ENCODE measurements at places on chromosomes 5 and 9.

- no peak for DNase-seq
These were observed 5.3 kb downstream of the SSNA1 start for GRCh38 chr9:137193771-137194170.

- no peak for DNase-seq
These were observed 71.5 kb downstream of the ANKRD33B start for GRCh38 chr5:10635257-10635866.

DNA sequence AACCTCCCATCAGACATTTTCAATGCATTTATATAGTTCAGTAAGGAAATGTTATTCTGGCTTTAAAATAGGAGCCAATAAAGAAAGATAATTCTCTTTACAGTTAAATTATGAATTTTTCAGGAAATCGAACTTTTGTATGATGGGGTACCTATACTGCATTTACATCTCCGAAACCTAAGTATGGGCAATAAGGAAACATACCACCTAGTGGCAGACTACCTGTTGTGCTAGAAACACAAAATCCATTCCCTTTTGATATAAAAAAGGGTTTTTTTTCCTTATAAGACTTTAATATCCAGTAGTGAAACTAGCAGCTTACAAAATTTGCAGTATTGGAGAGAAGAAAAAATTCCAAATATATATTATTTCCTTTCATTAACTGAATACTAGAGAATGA lies 21.3 kb upstream of the VLDLR start:
- no peak for DNase-seq

DNA sequence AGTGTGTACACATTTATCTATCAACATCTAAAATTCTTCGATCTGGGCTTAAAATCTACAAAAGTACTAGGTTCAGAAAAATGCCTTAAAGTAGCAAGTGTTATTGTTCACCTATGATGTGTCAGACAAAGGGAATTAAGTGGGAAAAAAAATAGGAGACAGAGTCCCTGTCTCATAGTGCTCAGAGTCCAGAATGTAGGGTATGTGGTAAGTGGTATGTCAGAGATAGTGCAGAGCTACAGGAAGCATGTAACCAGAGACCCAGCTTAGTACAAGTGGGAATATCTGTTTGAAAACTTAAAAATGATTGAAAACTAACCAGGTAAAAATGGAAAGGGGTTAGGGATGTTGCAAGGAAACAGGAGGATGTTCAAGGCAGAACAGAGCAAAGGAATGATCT lies 482.8 kb downstream of the ELAVL2 start:
- no peak for DNase-seq

- DNase-seq, result peak; percentile 38
These were observed 188.6 kb upstream of the ZNF608 start for GRCh38 chr5:124935065-124935464.

GRCh38 chr5:135238622-135239452 lies 160.2 kb downstream of the MACROH2A1 start:
- no peak for DNase-seq

GRCh38 chr5:148979083-148979723 lies 83.7 kb downstream of the SH3TC2 start:
- DNase-seq, result no peak

- no peak for DNase-seq
These were observed 437.7 kb upstream of the KLF4 start for GRCh38 chr9:107927276-107927675.

GRCh38 chr5:33941090-33941489 lies 4.9 kb downstream of the RXFP3 start:
- no peak for DNase-seq

DNA sequence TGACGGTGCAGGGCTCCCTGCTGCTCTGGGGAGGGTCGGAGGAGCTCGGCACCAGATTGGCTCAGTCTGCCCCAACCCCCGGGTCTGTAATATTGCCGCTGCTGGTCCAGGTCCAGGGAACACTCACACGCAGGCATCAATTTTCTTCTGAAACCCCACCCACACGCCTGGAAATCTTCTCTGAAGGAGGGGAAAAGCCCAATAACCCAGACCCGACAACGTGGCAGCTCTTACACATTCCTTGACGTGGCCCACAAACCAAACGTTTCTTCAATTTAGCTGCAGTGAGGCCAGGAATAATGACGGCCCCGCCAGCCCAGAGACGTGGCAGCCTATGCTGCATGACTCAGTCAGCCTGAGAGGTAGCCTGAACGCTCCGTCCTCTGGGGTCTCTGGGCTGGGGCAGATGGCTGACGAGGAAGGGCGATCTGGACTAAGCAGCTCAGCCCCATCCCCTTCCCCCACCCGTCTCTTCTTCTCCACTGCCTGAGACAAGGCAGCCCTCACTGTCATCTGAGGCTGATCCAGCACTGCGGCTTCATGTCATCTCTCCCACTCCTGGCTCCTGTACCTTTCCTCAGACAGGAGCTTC lies 9.9 kb upstream of the SPARC start:
- DNase-seq, result peak; percentile 60

- DNase-seq, result no peak
These were observed 115.8 kb downstream of the COL5A1 start for GRCh38 chr9:134757216-134757975.

DNA sequence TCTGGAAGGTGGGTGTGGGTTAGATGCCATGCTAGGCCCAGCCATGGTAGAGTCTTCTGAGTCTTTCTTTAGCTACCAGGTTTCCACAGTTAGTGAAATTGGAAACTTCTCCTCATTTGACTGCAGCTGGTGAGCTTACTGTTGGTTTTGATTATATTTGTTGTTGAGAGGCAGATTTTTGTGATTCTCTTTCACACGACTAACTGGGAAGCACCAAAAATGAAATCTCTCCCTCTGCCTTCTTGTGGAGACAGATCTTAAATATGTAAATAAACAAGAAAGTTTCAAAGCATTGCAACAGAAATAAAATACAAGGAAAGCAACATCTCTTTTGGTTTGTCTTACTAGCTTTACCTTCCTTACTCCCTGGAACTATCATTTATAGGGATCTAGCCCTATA lies 122.2 kb downstream of the CEMIP2 start:
- DNase-seq, result no peak

GRCh38 chr9:15942831-15943424 lies 390.1 kb downstream of the CCDC171 start:
- DNase-seq, result no peak

GRCh38 chr9:121246821-121247561 lies 21.0 kb upstream of the GSN start:
- DNase-seq, result no peak

DNA sequence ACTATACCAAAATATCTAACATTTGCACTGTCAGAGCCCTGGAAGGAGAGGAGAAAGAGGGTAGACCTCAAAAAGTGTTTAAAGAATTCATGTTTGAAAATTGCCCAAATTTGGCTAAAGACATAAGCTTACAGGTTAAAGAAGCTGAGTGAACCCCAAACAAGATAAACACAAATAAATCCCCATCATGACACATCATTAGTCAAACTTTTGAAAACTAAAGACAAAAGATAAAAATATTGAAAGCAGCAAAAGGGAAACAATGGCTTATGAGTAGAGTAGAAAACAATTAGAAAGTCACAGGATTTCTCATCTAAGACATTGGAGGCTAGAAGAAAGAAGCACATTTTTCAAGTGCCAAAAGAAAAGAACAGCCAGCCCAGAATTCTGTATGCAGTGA lies 6.1 kb upstream of the UBLCP1 start:
- no peak for DNase-seq

- no peak for DNase-seq
These were observed 196.2 kb upstream of the RAI14 start for GRCh38 chr5:34459908-34460307.

DNA sequence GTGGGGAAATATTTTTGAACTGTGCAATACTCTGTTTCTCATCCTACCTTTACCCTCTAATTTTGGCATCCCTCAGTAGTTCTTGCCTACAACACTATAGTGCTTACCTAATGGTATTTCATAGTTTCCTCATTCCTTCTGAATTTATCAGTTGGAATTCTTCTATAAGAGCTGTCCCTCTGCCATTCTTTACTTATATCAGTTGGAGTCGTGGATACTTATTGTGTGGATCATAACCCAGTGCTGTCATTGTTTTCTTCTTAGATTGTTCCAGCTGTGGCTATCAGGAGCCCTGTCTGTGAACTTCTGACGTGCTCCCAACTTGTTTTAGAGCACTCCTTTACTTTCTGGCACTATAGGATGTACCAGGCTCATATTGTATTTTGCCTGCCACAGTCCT lies 146.1 kb upstream of the OTULINL start:
- no peak for DNase-seq

DNA sequence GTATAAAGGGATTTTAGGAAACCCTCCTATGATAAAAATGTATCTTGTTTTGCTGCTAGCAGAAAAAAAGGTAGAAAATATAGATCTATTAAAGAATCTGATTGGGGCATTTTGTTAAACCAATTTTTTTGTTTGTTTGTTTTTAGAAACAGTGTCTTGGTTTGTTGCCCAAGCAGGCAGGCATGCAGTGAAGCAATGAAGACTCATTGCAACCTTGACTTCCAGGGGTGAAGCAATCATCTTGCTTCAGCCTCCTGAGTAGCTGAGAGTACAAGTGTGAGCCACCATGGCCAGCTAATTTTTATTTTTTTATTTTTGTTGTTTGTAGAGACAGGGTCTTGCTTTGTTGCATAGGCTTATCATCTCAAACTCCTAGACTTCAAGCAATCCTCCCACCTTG lies 755.8 kb upstream of the EDIL3 start:
- DNase-seq, result no peak

DNA sequence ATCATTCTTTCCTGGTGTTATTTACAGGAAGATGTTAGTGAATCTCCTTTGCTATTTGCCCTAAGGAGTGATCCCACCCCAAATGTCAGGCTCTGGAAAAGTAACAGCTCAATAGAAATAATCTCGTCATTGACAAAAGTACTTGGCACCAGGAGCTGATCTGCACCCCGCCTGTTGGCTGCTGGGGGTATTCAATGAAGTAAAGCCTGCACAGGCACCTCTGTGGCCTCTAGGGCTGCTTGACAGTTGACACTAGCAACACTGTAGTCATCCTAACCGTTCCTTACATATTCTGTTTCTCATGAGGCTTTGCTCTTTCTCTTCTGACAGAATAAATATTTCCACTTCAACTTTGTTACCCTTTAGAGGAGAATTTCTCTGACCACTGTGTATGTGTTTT lies 103.4 kb downstream of the DOCK2 start:
- DNase-seq, result no peak

DNA sequence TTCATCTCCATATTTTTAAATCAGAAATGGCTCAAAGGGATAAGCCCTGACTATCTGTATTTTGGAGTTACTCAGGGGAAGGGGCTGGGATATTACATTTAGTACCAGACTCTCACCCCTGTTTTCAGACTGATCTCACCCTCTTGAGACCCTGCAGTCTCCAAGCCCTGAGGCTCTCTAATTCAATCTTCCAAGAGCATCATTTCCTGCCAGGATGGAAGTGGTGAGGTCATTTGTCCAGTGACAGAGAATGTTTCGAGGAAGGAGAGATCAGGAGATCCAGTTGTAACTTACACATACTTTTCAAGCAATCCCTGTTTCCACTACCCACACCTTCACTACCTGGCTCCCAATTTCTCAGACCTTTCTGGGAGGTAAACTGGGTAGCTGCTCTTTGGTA lies 295.5 kb upstream of the EFNA5 start:
- DNase-seq, result no peak

GRCh38 chr5:147809830-147810666 lies 21.4 kb downstream of the SPINK1 start:
- DNase-seq, result no peak

Data from large intestine (tissue), 12 donors.